ENCODE measurements at places on chromosomes 3 and 15. TPM values are rescaled to one million over a fixed set of nuclear protein-coding genes. Genes with fewer than 3 reads are reported as not detected.
A peak's percentile ranks its signal among the peaks of the same experiment; 100 is the strongest.

The GUCA1C gene
- polyA plus RNA-seq: 0.52 TPM

The SCAMP5 gene
- polyA plus RNA-seq: 47.9 TPM

The GOLGA6L9 gene
- polyA plus RNA-seq: 30.7 TPM

The CPLX3 gene
- polyA plus RNA-seq: not detected

The LRRC31 gene
- polyA plus RNA-seq: 0.38 TPM

The NPAP1 gene
- polyA plus RNA-seq: 2.1 TPM

The SI gene
- not detected for polyA plus RNA-seq

The C3orf85 gene
- polyA plus RNA-seq: 17.9 TPM

The MESP1 gene
- polyA plus RNA-seq: 0.52 TPM

The NR2E3 gene
- 1.0 TPM for polyA plus RNA-seq

DNA sequence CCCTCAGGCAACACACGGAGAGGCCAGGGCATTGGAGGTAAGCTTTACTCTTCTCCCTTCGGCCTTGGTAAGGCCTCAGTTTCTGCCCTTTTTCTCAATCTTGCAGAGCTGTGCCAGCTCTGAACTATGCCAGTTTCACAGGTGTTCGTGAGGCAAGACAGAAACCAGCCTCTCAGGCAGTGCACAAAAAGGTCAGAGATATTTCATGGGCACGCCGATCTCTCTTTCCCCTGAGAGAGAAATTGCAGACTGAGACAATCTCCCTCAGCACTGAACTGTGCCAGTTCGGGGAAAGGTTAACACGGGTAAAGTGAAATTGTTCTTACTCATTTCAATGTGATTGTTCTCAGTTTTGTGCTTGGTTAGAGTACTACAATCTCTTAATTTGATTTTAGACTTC, 88.5 kb downstream of the GMNC start:
- DNase-seq: no peak

- no peak for DNase-seq
Observed at GRCh38 chr15:45183511-45183910, 4.3 kb downstream of the SHF start.

DNA sequence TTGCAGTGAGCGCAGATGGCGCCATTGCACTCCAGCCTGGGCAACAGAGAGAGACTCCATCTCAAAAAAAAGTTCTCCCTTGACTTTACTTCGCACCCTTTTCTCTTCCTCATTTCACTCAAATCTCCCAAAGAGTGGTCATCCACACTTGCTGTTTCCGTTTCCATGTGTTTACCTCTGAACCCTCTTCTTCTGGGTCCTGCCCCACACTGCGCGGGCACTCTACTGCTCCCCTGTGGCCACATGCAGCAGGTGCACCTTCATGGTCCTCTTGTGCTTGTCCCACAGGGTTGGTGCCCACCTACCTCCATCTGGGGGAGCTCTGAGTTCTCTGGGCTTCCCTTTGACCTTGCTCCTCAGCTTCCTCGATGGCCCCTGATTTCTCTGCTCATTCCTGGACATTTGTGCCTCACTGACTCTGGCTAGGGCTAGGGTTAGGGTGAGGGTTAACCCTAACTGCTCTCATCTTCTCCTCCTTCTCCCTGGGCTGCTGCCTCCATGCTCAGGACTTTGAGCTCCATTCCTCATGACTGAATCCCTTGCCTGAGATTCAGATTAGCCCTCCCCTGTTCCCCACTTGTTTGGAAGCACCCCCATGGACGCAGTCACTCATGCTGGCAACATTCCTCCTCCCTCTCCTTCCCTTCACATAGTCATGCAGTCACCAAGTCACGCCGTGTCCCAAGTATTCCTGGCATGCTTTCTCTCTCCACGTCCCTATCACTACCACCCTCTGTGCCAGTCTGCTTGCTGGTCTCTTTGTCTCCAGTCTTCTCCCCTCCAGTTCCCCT, 26.6 kb upstream of the KY start:
- no peak for DNase-seq

GRCh38 chr15:51185213-51186159, 90.8 kb upstream of the TNFAIP8L3 start:
- no peak for DNase-seq

- no peak for DNase-seq
Observed at GRCh38 chr3:16288664-16289063, 23.7 kb downstream of the OXNAD1 start.

DNA sequence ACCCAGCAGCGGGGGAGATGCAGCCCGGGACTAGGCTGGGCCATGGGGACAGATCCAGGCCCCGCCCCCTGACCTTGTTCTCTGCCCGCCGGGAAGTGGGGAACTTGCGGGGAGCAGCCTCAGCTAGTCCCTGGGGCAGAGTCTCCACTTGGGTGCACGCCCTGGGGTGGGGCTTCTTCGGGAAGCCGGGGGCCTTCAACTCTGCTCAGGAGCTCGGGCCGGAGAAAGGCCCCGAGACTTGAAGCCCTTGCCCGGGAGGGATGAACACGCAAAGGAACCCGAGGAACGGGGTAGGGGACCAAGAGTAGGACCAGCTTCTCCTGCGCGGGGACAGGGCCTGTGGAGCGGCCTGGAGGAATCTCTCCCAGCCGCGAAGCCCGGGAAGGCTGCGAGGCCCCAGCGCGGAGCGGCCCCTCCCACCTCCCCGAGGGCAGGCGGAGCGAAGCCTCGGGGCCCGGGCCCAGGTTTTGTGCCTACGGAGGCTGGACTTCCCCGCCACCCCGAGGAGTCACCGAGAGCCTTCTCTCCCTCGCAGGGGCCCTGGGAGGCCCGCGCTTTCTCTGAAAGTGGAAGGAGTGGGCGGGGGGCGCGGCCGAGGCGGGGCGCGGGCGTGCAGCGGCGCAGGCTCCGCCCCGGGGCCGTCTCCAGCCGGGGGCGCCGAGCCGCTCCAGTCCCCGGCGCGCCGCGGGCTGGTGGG, at the start of gene ITPKA:
Gene ITPKA (plus strand): TSS at position 670 of the 697 bp plus-strand sequence. CDS start 54 bp downstream, outside the sequence.
- DNase-seq: no peak

- DNase-seq: no peak
Observed at GRCh38 chr15:34722439-34722836, 32.4 kb downstream of the GJD2 start.

GRCh38 chr3:122169911-122170310, 13.6 kb upstream of the CASR start:
- no peak for DNase-seq

- peak; percentile 26 for DNase-seq
Observed at GRCh38 chr3:186772701-186773417, 10.5 kb upstream of the EIF4A2 start.

GRCh38 chr3:46881596-46882376, 4.3 kb downstream of the PTH1R start:
- peak; percentile 48 for DNase-seq

DNA sequence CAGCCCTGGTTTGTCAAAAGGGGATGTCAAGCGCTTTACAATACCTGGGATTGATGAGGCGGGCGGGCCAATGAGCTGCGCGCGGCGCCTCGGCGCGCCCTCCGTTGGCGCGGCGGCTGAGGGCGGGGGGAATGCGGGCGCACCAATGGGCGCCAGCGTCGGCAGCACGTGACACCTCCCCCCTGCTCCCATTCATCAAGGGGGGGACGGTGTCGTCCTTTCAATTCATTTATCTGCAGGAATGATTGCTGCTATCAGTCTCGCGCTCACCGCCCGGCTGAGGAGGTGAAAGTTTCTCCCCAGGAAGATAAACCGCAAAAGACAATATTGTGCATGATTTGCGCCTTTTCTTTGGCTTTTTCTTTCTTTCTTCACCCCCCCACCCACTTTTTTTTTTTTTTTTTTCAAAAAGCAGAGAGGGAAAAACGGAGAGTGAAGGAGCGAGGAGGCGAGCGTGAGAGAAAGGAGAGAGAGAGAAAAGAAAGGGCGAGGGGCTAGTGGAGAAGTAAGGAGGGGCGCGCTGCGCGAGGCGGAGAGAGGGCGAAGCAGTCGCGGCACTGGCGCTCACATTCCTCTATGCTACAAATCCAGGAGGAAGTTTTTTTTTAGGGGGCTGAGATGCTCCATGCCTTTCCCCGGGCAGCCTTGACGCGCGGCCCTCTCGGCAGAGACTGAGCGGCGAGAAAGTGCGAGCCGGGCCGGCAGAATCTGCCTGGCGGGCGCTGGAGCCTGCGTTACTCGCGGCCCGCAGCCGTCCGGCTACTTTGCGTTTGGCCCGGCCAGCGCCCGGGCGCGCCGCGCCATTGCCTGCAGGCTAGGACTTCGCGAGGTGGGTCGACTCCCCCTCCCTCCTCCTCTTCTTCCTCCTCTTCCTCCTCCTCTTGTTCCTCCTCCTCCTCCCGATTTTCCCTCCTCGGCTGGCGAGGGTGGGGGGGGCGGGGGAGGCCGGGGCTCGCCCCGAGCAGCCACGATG, at the start of gene ZIC1:
Gene ZIC1 (plus strand): TSS at position 223 of the 973 bp plus-strand sequence. CDS start 748 bp downstream, at position 971.
- no peak for DNase-seq

- DNase-seq: no peak
Observed at GRCh38 chr15:39251413-39252133, 329.3 kb upstream of the THBS1 start.

DNA sequence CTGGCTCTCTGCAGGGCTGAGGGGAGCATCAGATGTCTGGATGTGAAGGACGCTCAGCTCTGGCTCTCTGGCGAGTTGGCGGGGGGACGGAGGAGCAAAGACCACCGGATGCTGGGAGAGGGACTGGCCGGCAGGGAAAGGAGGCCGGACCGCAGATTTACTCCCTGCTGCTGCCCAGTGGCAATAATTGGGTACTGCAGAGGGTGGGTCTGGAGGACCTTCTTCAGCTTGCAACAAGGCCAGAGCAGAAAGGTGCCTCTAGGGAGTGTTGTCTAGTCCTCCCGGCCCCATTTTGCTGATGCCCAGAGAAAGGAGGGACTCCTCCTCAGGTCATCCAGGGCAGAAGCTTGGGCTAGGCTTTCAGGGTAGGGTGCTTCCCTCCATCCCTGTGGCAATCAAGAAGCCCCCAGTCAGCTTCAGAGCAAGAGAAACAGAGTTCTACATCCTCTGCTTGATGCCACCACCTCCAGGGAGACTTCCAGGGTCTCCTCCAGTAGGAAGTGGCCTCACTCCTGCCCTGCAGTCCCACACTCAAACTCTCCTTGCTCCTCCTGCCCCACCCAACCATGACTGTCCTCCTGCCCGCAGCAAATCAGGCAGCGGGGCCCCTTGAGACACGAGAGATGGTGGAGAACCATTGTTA, 20.3 kb upstream of the CSPG4 start:
- DNase-seq: no peak

- DNase-seq: no peak
Observed at GRCh38 chr15:83100097-83100646, 7.3 kb upstream of the TM6SF1 start.

Measured in left kidney (tissue), 8 donors.